Sigmoid colon (tissue), 7 donors: ENCODE measurements at places on chromosomes 1 and 21.
A peak's percentile ranks its signal among the peaks of the same experiment; 100 is the strongest.

DNA sequence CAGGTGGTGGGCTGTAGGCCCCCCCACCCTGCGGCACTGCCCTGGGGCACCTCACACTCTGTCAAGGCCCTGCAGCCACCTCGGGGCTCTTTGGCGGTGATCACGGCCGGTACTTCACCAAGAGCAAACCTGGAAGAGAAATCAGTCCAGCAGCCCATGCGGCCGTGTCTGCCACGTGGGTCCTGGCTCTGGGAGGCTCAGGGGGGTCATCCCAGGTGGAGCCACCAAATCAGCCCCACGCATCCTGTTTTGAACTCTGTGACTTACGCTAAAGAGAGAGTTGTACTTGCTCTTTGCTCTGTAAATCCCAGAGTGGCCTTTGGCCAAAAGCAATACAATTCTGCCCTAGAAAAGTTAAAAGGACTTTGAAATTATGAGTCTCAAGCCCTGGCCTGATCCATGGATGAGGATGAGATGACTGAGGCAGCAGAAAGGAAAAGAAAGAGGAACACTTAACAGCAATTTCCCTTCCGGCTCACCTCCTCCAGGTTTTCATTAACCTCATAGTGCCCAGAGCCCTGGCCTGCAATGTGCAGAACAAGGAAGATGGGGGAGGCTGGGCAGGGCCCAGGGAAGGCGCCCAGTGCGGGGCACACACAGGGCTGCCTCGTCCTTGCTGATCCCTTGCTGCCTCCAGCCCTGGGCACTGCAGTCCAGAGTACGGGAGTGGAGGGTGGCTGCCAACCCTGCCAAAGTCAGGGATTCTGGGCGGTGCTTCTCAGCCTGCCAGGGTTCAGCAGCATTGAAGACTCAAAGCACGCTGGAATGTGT, 337.0 kb downstream of the MATN1 start:
- DNase-seq: peak; percentile 32

- no peak for DNase-seq
Measured at GRCh38 chr1:200857804-200858203, 15.0 kb upstream of the GPR25 start.

DNA sequence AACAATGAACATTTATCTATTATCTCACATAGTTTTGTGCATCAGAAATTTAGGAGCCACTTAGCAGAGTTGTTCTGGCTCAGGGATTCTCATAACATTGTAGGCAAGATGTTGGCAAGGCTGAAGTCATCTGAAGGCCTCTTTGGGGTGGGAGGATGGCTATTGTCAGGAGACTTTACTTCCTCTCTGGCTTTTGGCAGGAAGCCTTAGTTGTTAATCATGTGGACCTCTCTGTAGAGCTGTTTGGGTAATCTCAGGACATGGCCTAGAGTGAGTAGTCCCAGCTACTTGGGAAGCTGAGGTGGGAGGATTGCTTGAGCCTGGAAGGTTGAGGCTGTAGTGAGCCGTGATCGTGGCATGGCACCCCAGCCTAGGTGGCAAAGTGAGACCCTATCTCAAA, 40.2 kb downstream of the RASAL2 start:
- no peak for DNase-seq

DNA sequence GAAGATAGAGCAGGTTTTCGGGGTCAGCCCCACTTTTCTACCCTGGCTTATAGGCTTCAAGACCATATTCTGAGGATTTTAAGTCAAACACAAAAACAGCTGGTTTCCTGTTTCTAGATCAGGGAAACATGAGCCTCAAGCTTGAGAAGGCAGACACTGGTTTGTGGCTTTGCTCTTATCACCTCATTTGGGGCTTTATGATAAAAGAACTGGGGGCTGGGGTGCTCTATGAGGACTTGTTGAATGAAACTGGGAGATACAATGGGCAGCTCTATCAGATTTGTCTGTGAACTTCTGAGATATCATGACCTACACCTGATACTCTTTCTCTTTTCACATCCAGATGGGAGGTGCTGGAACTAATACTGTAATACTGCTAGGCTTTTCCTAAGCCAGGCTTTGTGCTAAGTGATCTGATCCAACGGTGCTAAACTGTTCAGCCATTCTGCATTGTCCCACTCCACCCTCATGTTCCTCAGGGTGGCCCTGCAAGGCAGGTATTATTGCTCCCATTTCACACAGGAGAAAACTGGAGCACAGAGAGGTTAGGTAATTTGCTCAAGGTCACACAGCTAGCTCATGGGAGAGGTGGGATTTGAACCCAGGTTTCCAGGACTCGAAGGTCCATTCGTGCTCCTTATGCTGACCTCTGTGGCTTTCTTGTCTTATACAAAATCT, 6.6 kb downstream of the AJAP1 start:
- DNase-seq: no peak

GRCh38 chr1:175537571-175537970, 205.8 kb downstream of the TNR start:
- no peak for DNase-seq

DNA sequence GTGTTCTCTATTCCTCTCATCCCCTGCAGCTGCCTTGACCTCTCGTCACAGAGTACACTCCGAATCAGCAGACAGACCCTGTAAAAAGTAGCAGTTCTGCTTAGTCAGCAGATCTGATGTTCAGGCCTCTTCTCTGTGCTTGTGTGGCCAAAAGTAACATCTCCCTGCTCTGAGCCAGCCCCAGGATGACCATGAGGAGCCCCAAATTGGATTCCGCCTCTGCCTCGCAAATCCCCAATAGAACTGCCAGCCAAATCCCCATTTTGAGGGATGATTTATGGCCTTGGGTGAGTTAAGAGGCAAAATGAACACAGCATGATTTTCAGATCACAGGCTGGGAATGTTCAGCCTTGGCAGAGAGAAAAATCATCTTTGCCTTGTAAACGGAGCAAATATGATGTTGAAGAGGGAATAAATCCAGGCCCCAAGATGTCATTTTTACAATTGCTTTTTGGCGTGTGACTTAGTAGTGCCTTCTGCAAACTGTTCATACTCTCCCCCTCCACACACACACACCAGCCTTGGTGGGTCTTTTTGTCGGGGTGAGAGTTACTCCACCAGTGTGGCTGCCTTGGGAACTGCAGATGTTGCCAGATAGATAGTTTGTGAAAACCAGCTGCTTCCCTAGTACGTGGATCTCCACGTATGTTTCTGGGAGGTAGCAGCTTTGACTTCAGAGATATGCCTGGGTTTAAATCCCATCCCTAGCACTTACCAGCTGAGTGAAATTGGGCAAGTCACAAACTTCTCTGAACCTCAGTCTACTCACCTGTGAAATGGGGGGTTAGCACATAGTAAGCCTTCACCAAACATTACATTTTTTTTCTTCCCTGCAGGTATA, 77.8 kb downstream of the MAN1C1 start:
- DNase-seq: peak; percentile 90

GRCh38 chr1:36095760-36096405, 7.2 kb downstream of the ADPRS start:
- DNase-seq: no peak

GRCh38 chr1:229186373-229187056, 84.4 kb upstream of the RAB4A start:
- no peak for DNase-seq

DNA sequence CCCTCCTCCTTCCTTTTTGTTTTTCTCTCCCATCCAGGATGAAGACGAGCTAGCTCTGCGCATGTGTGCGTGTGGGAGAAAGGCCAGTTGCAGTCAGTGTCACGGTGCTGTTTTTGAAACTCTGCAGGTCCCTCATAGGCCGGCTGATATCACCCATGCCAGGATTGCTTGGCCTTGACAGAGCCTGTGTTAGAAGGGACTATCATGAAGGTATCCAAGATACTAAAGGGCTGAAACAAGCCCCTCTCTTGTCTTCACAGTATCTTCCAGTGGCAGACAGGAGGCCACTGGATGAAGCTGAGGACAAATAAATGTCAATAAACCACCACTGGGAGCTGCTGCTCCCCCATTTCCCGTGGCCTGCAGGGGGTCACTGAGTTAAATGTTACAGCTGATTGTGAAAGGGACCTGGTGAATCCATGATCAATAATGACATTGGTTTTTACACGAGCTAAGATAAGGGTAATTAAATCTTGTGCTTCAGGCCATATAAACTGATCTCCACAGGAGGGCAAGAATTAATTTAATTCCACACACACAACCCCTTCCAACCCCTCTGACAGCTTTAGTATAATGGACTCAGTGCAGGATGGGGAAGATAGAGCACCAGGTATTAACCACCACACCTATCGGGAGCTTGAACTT, 64.6 kb upstream of the TARBP1 start:
- peak; percentile 95 for DNase-seq

GRCh38 chr1:46413596-46413985, 19.5 kb downstream of the FAAH start:
- DNase-seq: no peak

DNA sequence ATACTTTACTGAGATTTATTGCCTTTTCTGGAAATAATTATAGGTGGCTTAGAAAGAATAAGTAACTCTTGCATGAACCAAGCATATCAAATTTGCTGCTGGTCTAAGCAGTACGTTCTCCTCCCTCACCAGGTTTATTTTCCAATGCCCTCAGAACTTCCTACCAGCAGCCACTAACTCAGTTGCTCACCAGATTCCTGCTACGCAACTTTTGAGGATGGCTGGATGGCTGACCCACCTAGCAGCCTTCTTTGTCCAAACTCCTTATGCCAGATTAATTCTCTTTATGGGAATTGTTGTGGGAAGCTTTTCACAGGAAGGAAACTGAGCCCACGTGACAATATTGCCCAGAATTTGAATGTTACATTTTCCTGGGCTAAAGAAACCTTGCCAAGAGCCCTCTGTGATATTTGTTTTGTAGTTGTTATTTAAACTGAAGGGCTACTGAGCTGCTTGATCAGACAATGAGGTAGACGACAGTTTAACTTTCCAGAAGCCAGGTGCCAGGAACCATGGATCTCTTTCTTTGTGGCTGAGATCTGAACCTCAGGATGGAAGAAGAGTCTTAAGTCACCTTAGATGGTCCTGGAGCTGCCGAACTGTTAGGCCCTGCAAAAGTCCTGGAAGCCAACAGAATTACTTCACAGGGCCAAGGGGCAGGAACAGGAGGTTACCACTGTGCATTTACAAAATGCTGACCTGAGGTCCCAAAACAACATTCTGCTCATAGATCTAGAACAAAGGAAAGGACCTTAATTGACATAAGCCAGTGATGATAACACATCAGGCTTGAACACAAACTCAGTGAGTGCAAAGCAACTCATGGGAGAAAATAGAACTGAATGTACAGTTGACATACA, 85.5 kb upstream of the ATP1A1 start:
- no peak for DNase-seq

DNA sequence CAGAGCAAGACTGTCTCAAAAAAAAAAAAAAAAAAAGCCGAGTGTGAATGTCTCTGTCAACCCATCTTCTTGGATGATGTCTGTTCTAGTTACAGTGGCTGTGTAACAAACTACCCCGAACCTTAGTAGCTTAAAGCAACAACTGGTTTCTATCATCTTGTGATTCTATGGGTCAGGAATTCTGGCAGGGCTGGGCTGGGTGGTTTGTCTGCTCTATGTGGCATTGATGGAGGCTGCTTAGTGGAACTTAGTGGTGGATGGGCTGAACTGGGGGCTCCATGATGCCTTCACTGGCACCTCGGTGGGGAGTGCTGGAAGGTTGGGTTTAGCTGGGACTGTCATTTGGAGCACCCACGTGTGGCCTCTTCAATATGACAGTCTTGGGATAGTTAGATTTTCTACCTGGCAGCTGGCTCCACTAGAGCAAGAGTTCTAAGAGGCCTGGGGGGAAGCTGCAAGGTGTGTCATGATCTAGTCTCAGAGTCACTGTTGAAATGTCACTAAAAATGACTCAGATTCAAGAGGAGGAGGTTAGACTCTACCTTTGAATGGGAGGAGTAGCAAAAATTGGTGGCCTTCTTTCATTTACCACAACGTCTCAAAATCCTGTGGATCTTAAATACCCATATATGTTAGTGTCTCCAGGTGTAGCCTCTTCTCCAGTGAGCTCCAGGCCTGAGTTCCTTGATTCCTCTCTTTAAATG, 18.6 kb downstream of the ACOT11 start:
- no peak for DNase-seq

DNA sequence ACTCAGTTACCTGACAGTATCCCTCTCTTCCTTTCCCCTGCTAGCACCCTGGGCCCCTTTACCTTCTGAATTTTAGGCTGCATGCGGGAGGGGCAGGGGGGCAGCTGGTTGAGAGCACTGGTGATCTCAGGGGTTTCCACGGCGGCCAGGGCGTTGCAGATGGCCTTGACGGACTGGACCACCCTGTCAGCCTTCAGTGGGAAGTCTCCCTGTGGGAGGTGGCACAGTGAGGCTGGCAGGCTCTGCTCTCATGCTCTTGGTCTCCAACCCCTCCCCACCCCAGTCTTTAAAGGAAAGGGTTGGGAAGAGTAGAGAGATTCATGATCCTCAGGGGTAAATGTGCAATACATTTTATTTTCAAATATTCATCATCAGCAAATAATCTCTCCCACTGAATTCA, 36.9 kb downstream of the PIK3C2B start:
- DNase-seq: no peak

DNA sequence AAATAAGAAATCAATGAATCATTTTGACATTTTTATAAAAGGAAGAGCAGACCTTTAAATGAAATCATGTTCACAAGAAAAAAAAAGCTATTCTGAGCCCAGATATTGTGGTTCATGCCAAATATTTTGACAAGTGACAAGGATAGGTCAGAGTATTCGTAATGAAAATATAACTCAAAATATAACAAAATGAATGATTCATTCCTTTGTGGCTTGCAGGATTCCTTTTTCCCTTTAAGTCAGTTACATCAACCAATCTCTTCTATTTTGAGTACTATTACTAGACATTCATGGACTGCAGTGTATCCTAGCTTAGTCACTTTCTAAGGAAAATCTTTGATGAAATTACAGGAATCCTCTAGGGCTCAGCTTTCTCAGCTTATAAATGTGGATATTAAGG, 188.7 kb downstream of the COL11A1 start:
- no peak for DNase-seq

- DNase-seq: no peak
Measured at GRCh38 chr1:170682169-170682568, 18.2 kb downstream of the PRRX1 start.

DNA sequence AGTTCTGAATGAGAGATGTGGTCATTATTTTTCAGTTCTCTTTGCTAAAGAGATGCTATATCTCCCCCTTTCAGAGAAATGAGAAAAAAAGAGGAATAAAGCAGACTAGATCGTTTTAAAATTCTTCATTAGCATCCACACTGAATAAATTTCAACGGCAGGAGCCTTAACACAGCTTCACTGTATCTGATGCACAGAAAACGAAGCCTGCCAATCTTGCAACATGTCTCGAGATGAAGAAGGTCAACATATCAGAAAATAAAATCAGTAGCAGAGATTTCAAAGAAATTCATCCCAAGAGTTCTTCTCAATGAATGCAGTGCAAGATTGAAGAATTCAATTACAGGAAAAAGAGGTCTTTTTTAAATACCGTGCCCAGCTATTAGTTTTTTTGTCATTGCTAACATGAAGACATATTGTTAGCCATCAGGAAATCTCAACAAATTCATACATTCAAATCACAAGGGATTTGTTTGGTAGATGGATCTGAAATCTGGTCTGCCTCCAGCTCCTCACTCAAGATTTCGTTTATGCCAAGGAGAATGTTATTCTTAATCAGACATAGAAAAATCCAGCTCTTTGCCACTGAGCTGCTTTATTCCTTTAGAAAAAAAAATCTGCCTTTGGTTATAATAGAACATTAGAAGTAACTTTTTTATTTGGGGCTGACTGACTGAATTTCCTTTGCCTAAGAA, 76.4 kb upstream of the DAB1 start:
- DNase-seq: no peak
